Occipital lobe (tissue), 3 donors: ENCODE measurements at places on chromosomes 5 and 9. TPM values are rescaled to one million over a fixed set of nuclear protein-coding genes. Genes with fewer than 3 reads are reported as not detected.

Gene IL9
- not detected for total RNA-seq

Gene TAF1L
- total RNA-seq: 0.78 TPM

Gene RORB
- 52.4 TPM for total RNA-seq

Gene MEIKIN
- 1.7 TPM for total RNA-seq

Gene BNC2
- total RNA-seq: 1.6 TPM

Gene MLLT3
- total RNA-seq: 152 TPM

Gene IFNE
- total RNA-seq: not detected

Gene IL13
- not detected for total RNA-seq

Gene CDC25C
- total RNA-seq: 2.3 TPM

Gene CCDC192
- total RNA-seq: not detected

Gene SLC6A7
- total RNA-seq: 0.62 TPM

Gene KCNV2
- not detected for total RNA-seq

Gene FOXD4L4
- 0.78 TPM for total RNA-seq

Gene DOK3
- 3.0 TPM for total RNA-seq

Gene WDR31
- 1.7 TPM for total RNA-seq

Gene HSD17B3
- total RNA-seq: not detected

Gene GPR21
- 13.3 TPM for total RNA-seq

Gene PCDHGA3
- 4.7 TPM for total RNA-seq

Gene ELOVL7
- total RNA-seq: 8.7 TPM

Gene HSPB3
- total RNA-seq: 0.47 TPM

Gene KCTD16
- total RNA-seq: 23.6 TPM

Gene SCAI
- total RNA-seq: 51.3 TPM

Gene FREM1
- 1.4 TPM for total RNA-seq

Gene NR4A3
- 8.7 TPM for total RNA-seq
